HFFc6 (cell line): ENCODE measurements at places on chromosomes 12 and 14.

- no peak overlapping the region for H3K27ac ChIP-seq
- H3K27me3 ChIP-seq, result no peaks in the 10 kb centered on the region; the same call in none of the 2 replicates
- no peak overlapping the region for H3K4me3 ChIP-seq
- H3K4me1 ChIP-seq, result peaks cover 12% of the 10 kb centered on the region
- peak; percentile 40 for DNase-seq
Observed at GRCh38 chr14:91154851-91155625, 41.2 kb downstream of the DGLUCY start.

- peak overlapping the region; percentile 79 for H3K27ac ChIP-seq
- H3K27me3 ChIP-seq, result peaks cover 4% of the 10 kb centered on the region
- DNase-seq, result no peak
- H3K36me3 ChIP-seq, result peaks cover 7% of the 10 kb centered on the region; the same call in 1 of the 2 replicates
- H3K4me3 ChIP-seq, result peak overlapping the region; percentile 65; the same call in 1 of the 2 replicates
Observed at GRCh38 chr14:94042433-94043091, 16.4 kb downstream of the OTUB2 start.

GRCh38 chr12:86367137-86367536 is 110.9 kb upstream of the MGAT4C start:
- H3K27me3 ChIP-seq, result no peaks in the 10 kb centered on the region
- no peak for DNase-seq
- no peaks in the 10 kb centered on the region for H3K4me1 ChIP-seq
- H3K27ac ChIP-seq, result no peak overlapping the region
- no peaks in the 10 kb centered on the region for H3K36me3 ChIP-seq
- no peak overlapping the region for H3K4me3 ChIP-seq

- peaks cover 11% of the 10 kb centered on the region for H3K27me3 ChIP-seq
Observed at GRCh38 chr12:106901276-106901675, 54.4 kb upstream of the TMEM263 start.

GRCh38 chr14:105416671-105417070 is 3.0 kb upstream of the MTA1 start:
- DNase-seq, result no peak
- peaks cover 4% of the 10 kb centered on the region; the same call in 1 of the 2 replicates for H3K27me3 ChIP-seq
- peaks cover 10% of the 10 kb centered on the region for H3K4me1 ChIP-seq
- H3K36me3 ChIP-seq, result no peaks in the 10 kb centered on the region
- no peak overlapping the region for H3K4me3 ChIP-seq

DNA sequence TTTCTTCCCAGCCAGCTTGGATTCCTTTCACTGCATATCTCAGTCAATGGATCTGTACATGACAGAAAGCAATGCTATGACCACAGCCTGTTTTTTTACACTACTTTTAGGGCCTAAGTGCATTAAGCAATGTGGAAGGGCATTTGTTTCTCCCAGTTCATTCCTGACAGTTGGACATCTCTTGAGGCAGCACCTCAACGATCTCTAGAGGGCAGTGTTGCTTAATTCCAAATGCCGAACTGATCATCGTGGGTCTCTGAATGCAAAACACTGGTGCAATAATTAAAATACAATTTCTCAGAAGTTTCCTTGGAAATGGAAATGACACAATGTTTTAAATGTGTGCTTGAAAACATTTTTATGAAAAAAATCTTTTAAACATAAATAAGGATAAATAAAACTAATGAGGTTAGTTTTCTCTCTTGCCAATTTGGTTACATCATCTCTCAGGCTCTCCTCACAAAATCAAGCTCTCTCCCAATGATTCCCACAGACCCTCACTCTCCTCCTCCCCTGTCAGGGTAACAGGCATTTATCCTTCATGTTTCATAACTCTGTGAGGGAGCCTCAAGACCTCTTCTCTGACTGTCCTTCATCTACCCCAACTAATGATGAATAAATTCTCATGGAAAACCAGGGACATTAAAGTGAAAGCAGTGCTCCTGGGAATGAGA is 192.4 kb upstream of the SLC16A7 start:
- H3K27me3 ChIP-seq, result no peaks in the 10 kb centered on the region
- H3K4me3 ChIP-seq, result peak overlapping the region; percentile 89
- peaks cover 23% of the 10 kb centered on the region for H3K4me1 ChIP-seq
- H3K36me3 ChIP-seq, result no peaks in the 10 kb centered on the region
